ENCODE measurements at places on chromosomes 12 and 14.

DNA sequence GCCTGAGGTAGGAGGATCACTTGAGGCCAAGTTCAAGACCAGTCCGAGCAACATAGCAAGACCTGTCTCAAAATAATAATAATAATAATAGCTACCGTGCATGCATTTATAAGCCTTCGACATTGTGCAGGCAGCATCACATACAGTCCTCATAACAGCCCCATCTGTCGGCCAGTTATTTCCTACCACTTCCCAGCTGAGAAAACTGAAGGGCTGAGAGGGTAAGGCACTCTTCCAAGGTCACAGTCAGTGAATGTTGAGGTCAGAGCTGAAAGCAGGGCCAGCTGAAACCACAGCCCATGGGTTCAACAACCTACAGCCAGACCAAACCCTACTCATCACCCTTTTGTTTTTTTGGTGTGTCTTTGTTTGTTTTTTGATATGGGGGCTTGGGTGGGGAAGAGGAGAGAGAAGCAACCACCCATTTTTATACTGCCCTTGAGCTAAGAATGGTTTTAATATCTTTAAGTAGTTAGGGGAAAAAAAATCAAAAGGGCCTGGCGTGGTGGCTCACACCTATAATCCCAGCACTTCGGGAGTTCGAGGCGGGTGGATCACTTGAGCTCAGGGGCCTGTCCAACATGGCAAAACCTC is 16.8 kb upstream of the ITPK1 start:
- peak; percentile 39 for DNase-seq

DNA sequence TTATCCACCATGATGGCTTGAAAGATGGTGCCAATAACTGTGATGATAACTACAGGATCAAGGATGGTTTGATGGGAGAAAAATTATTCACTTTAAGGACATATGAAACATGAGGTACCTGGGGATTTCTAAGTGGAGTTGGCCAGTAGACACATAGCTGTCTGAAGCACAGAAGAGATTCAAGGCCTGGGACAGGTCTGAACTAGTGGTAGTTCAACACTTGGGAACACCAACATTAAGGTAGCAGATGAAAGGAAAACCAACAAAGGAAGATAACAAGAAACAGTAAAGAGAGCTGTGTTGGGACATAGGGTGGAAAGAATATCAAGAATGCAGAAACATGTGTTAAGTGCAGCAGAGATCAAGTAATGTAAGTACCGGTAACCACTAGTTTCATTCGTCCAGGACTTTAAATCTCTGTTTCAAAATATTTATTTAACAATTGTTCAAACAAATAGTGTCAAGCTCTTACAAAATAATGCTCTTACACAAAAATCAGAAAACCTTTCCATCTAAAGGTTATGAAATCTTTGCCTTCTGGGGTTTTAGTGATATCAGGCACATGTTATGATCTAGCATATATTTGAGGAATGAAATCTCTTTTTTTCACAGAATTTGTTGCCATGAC is 104.7 kb downstream of the ST8SIA1 start:
- peak; percentile 89 for DNase-seq

DNA sequence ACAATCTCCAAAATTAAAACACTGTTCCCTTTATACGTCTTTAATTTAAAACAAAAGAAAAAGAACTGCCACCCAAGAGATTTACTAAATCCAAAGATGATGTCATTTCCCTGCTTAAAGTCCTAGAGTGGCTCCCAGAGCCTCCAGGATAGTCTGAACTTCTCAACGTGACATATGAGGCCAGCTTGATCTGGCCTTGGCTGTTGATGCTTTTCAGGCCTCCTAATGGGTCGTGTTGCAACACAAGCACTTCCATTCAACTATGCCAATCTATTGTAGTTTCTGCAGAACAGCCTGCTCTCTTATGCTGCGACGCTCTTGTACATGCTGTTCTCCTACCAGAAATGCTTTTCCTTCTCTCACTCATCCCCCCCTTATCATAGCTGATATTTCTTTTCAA is 35.7 kb downstream of the LGR5 start:
- DNase-seq = peak; percentile 81

DNA sequence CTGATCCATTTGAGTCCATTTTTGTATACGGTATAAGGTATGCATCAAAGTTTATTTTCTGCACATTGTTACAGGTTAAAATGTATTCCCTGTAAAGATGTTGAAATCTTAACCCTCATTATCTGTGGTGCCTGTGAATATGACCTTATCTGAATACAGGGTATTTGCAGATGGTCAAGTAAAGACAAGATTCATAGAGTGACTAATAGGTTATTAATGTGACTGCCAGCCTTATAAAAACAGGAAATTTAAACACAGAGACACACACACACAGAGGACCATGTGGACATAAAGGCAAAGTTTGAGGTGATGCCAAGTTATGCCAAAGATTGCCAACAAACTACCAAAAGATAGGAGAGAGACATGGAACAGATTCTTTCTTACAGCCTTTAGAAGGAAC is 347.2 kb upstream of the DCN start:
- peak; percentile 20 for DNase-seq

DNA sequence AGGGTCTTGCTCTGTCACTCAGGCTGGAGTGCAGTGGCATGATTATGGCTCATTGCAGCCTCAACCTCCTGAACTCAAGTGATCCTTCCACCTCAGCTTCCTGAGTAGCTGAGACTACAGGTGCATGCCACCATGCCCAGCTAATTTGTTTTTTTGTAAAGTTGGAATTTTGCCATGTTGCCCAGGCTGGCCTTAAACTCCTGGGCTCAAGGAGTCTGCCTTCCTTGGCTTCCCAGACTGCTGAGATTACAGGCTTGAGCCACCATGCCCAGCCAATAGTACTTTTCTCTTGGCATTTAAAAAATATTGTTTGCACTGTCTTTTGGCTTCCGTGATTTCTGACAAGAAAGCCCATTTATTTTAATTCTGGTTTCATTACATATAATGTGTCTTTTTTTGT is 61.3 kb downstream of the DIP2B start:
- no peak for DNase-seq

- no peak for DNase-seq
These were observed 183.5 kb upstream of the PLEKHG7 start for GRCh38 chr12:92519284-92519683.

DNA sequence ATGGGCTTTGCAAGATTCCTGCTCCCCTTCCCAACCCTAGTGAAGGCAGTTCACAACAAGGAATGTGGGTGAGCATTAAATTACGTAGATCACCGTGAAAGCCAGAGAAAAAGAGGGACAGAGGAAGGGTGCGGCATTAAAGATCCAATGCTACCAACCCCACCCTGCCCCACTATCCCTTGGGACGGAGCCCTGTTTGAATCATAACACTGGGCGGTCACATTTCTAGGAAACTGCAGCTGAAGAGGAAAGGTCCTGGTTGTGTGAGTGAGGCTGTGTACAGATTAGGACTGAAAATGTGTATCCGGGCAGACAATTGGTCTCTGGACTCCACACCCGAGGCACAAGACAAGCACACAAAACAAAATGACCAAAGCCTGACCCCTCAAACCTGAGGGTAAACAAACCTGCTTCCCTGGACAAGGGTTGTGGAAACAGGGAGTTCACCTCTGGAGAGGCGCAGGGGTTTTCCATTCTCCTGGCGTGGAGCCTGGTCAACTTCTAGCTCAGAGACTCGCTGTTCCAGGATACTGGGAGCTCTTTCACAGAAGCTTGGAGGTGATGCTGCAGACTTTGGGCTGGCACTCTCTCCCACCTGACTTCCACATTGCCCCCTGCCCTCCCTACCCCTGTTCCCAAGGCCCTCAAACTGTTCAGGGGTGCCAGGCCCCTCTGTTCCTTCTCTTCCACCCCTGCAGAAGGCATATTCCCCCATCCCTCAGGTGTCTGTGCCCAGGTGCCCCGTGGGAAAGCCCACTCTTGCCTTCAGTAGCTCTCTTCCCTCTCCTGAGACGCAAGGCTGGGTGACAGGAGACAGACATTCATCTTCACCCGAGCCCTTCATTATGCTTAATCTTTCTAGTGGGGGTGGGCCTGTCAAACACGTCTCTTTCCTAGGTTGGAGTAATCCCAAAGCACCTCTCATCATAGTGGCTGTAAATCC is 16.5 kb downstream of the NINJ2 start:
- no peak for DNase-seq

DNA sequence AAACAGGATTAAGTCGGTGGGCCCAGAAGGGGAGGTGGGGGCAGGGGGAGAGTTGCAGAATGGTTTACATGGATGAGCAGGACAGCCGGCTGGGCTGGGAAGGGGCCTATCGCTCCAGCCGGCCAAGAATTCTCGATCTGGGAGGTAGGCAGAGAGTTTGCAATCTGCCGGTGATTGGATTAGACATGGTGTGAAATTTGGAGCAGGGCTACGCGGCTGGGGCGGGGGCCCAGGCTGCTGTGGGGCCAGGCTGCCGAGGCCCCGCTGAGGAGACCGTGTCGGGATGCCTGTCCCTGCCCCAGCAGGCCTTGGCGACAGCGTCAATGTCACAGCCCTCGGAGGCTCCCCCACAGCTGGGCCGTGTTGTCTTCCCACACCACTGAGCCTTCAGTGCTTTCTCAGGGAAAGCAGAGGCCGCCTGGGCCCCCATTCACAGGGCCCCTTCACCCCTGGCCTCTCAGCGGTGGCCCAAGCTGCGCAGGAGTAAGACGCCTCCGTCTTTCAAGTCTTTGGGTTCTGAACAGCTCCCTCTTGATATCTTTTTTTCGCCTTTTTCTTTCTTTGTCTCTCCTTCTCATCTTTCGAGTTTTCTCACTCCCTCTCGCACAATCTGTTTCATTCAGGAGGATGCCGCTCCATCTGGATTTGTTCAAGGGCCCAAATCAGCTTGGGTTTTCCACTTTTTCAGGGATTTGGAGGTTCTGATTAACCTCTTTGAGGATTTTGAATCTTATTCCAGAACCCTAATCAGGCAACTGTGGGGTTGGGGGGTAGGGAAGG is 117.5 kb upstream of the PARP11 start:
- no peak for DNase-seq

- DNase-seq = no peak
These were observed 467.5 kb downstream of the ZFP36L1 start for GRCh38 chr14:68325267-68325807.

DNA sequence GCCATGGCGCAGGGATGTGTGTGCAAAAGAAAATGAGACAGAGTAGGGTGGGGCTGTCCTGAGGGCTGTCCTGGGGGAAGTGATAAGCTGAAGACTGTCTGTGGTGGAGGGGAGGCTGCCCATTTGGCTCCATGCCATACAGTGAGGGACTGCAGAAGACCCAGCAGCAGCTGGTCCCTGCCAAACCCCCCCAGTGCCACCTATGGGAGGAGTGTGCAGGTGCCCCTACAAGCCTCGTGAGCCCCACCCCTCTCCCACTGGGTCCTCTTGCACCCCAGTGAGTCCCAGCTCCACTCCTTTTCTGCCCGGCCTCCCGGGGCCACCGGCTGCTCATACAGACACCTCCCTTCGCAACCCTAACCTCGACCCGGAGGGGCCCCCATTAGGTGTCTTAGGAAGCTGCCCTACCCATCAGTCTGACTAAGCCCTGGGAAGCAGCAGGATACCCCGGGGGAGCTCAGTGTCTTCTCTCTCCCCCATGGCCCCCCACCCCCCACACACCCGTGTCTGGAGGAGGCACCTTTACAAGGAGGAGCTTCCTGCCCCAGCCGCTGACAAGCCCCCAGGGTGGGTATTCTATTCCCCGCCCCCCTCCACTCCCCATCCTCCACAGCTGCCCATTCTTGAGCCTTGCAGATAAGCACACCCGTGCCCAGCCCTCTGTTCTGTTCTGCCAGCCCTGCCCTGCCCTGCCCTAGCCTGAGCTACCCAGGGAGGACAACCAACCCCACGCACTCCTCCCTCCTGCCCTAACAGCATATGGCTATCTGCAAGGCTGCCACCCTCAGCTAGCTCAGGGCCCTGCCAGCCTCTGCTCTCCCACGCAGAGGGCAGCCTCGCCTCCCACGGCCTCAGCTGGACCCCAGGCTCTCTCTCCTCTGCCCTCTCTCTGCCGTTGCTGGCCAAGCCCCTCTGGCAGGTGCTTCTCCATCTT is 41.9 kb downstream of the SLC6A12 start:
- DNase-seq = no peak

GRCh38 chr12:94644141-94644979 is 6.0 kb downstream of the TMCC3 start:
- peak; percentile 69 for DNase-seq

- no peak for DNase-seq
These were observed 157.3 kb upstream of the DDHD1 start for GRCh38 chr14:53310412-53310811.

DNA sequence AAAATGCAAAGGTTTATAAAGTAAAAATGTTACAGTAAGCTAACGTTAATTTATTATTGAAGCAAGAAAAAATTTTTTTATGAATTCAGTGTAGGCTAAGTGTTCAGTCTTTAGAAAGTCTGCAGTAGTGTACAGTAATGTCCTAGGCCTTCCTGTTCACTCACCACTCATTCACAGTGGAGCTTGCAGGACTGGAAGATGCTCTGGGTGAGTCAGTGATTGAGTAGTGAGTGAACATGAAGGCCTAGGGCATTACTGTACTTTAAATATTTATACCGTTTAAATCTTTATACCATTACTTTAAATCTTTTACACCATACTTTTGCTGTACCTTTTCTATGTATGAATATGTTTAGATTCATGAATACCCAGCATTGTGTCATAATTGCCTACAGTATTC is 120.3 kb upstream of the SLC38A4 start:
- no peak for DNase-seq

DNA sequence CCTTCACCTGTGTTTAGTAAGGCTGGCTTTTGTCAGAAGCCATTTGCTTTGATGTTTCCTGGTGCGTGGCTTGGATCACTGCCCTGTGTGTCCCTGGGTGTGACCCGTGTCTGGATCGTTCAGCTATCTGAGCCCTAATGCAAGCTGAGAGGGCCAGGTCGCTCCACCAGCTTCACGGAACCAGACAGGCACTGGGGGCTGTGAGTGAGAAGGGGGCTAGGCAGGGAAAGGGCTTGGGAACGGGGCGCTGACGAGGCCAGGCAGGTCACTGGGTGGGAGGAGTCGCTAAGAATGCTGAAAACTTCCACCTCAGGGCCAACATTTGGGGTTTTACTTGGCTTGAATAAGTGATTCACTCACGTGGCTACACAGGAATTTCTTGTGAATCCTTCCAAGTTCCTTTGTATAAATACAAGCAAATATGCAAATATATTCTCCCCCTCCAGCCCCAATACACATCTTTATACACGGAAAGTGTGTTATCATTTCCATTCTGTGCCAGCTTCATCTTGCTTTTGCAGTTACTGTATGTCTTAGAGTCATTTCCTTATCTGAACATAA is 24.2 kb upstream of the MMP17 start:
- DNase-seq = peak; percentile 35

DNA sequence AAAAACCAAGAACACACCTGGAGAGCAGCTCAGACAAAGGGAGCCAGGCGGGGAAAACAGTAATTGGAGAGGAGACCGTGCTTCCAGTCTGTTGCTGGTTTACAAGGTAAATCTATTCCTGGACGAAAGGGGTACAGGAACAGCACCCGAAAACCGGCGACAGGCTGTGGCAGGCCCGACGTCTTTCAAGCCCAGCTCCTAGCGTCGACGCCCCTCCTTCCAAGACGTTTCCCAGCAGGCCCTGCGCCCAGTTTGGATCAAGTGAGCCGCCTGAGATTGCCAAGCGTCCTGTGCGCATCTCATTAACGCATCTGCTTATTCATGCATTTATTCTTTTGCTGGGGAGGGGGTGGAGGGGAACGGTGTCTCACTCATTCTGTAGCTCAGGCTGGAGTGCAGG is 1.4 kb downstream of the C12orf56 start:
- no peak for DNase-seq
